AG08396 (cell line): ENCODE measurements at places on chromosomes 5 and 9.

GRCh38 chr9:83511051-83511450 is 27.1 kb downstream of the FRMD3 start:
- DNase-seq: no peak

DNA sequence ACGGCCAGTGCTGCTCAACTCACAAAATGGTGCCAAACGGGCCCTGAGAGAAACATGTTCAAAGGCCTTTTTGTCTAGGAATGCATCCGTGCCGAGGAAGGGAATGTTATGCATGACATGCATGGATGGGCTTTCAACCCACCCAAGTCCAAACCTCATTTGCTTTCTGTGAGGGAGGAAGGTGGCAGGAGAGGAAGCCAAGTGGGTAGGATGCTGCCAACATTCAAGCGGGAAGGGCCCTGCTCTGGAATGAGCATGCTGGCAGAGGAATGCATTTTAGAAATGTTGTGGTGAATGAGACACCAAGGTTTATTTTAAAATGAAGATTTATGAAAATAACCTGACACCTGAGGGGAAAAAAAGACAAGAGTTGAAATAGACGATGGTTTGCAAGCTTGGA is 479.1 kb downstream of the CCDC171 start:
- no peak for DNase-seq

- DNase-seq: peak; percentile 13
Observed at GRCh38 chr5:30930736-30931135, 262.8 kb upstream of the CDH6 start.

DNA sequence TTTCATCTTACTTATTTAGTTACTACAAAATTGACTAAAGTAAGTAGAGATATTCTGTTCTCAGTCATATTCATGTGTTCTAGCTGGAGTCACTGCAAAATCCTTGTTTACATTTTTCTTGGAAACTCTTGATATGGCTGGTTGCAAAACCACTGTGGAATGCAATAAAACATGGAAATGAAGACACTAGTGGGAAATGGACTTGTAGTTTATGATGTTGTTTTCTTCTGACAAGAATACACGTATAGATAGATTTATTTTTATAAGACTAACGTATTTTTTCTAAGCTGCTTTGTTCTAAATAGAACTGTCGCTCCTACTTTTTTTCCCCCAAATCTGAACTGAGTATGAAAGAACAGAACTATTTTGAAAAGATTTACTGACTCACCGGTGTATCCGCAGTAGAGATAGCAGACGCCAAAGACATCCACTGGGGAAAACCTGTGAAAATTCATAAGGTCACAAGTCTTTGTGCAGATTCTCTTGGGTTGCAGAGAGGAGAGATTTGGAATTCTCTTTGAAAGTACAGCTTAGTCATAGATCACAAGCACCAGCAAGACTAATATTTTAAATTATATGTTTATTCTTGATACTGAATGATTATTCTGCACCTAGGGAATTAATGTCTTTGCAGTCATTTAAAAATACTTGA is 119.6 kb upstream of the TAF11L2 start:
- DNase-seq: peak; percentile 35

DNA sequence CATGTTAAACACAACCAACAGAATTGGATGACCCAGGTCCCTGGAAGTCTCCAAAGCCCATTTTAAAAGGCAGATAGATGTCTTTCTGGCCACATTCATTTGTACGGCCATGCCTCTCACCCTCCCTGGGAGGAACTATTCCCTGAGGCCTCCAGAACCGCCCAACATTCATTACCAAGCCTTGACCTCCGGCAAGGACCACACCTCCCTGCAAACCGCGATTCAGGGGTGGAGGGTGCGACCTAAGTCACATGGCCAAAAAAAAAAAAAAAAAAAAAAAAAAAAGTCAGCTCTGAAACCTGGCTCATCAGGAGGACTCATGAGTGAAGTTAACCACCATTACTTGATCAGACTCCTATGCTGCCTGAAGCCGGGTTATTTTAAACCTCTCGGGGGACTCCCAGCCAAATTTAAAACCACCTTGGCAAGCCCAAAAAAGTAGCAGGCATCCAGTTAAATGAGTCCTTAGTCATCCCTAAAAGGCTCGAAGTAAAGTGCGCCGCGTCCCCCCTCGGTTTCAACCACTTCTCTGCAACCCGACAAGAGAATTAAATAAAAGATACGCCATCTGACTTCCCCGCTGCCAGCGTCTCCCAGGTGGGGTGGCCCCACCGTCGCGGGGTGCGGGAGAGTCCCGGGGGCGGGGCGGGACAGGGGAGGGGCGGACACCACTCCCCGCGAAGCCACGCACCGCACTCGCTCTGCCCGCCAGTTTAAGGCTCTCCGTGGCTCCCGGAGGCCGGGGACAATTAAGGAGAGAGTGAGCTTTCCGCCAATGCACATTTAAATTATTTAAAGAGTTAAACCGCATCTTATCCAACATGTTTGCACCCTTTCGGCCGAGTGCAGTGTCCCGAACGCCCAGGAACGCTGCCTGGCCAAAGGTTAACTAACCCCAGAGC is 2.3 kb downstream of the KLF9 start:
- peak; percentile 80 for DNase-seq

- DNase-seq: no peak
Observed at GRCh38 chr5:111472096-111472495, 40.2 kb downstream of the STARD4 start.

GRCh38 chr9:27276193-27277030 is 20.5 kb downstream of the EQTN start:
- peak; percentile 47 for DNase-seq

- DNase-seq: no peak
Observed at GRCh38 chr9:97852001-97852398, 1.0 kb upstream of the FOXE1 start.

DNA sequence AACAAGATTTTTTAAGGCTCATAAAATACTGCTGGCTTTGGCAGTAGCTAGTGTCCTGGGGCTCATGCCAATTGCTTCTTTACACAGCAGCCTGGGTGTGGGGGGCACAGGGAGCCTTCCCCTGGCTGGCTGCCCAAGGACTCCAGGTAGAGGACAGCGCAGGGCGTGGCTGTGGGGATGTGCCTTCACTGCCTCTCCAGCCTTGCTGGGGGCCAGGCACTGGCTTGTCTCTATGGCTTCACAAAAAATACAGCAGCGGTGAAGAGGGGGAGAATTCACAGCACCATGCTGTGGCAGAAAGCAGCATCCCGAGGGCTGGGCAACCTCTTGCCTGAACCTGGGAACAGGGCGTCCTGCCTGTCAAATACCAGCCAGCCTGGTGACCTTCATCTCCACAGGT is 57.4 kb downstream of the DAP start:
- no peak for DNase-seq

DNA sequence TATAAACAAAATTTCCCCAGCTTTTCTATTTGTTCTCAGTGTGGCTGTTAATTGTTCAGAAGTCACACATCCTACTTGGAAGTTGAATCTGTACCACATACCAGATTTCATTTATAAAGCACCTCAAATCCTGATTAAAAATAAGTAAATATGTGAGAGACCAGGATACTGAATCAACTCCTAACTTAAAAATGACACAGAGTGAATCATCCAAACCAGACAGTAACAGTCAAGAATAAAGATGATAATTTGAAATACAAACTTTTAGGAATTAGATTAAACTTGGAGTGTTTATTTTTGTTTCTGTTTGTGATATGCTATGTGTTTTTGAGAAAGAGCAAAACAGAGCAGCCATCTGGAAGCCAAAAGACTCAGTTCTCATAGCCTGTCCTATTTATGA is 633.2 kb upstream of the RORB start:
- no peak for DNase-seq

GRCh38 chr9:121783521-121784507 is 132.4 kb downstream of the DAB2IP start:
- DNase-seq: no peak

DNA sequence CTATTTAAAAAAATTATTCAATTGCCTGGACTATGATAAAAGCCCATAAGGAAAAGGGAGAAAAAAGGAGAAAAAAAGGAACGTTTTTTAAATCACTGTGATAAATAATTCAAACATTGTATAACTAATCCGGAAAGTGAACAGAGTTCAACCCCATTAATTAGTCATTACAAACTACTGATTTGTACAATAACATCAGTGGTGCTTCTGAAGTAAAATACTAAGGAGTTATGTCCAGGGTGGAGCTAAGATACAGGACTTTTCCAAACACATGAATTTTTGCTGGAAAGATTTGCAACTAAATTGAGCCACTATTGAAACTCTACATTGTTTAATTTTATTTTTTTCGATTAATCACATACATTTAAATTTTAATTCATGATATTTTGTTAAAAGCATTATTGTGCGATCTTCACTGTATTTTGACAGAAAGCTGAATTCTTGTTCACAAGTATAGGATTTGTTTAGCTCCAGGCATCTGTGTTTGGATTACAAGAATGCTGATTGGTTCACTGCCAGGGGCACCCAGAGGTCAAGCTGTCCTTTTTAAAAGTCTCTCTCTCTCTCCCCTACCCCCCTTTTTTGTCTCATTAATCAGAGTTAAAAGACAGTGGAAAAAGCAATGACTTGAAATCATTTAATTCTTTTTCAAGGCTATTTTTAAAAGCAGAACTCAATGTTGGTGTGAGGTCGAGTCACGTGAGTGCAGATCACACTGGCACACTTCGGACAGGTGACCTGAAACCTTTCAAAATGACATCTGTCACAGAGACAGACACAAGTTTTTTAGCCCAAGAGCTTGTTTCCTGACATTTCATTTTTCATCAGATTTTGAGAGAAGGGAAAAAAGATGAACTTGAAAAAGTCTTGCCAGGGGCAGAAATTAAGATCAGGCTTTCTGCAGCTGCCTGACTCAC is 387.3 kb downstream of the NR2F1-AS1 start:
- DNase-seq: no peak

- no peak for DNase-seq
Observed at GRCh38 chr9:75121914-75122558, 33.7 kb downstream of the OSTF1 start.

GRCh38 chr5:157387683-157388093 is 72.3 kb upstream of the NIPAL4 start:
- peak; percentile 72 for DNase-seq
